Fibroblast of upper back skin (primary cell): ENCODE measurements at places on chromosomes 12 and 14.

- no peak for DNase-seq
Measured at GRCh38 chr12:86950043-86950442, 693.9 kb upstream of the MGAT4C start.

DNA sequence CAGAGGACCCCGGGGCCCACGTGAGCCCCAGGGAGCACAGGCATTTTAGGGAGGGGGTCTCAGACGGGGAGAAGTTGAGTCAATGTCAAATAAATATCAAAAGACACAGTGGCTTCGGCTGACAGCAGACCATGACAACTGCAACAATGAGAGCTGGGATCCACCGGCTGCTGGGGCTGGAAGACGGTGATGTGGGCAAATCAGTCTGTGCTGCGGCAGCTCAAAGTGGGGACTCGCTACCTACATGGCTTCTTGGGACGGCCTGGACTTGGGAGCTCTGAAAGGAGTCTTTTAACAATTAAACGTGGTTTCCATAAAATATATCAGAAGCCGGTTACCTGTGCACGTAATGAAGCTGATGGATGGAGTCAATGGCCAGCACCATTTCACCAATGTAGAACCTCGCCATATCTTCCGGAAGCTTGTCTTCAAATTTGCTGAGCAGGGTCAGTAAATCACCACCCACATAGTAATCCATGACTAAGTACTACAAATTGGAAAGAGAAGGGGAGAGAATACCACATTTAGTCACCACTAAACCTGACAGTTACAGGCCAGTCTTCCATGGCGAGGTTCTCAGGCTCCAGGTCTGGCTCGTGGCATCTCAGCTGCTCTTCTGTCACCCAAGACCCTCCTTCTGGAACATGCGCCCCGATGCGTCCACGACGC is 58.0 kb downstream of the CDC42BPB start:
- DNase-seq, result no peak

DNA sequence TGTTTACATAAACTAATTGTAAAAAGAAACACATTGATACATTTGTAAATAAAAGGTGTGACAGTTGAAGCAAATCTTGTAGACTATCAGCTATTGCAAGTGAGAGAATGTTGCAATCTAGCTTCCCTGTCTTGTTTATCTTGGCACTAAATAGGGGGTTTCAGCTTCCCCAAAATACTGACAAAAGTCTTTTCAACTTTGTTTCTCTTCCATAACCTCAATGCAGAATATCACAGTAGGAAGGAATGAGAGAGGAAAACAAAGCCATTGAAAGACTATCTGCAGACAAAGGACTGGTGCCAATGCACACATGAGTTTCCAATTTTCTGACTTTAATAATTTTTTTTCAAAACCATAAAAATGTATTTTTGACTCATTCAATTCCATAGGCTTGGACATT is 886.2 kb upstream of the MGAT4C start:
- DNase-seq, result peak; percentile 83

DNA sequence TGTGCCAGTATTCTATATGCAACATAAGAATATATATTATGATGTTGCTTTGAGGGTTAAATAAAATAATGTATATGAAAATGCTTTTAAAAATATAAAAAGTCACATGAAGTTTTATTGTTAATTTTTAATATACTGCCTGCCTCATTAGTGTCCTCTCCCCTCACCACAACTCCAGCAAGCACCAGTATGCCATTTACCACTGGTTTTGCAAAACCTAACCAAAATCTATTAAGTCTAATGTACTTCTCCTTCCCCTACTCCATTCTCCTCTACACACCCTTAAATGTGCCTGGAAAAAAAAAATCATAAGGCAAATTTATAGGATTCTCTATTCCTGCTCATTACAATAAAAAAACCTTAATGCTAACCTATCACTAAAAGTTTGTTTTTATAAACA is 24.0 kb upstream of the GNG2 start:
- DNase-seq, result no peak

DNA sequence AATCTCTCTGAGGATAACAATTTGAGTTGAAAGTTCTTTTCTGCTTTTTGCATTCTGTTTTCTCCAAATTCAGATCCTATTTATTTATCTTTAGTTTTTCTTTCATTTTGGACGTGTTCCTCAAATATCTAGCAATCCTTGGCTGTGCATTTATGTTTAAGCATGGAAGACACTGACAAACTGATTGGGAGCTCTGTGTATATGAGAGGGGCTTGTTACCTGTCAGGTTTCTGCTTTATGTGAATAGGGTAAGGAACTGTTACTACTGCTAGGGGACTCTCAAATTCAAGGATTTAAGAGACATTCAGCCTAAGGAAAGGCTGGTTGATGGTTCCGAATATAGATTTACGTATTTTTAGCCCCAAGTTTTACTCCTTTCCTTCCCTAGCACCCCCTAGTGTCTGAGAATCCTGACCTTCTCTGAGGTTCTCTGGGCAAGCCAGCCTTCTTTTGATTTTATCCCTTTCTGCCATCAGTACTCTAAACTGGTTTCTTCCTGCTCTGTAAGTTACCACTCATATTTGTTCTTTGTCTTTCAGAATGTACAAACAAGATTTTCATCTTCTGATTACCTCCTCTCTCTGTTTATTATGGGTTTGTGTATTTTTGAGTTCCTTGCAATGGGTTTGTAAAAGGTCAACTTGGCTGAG is 30.5 kb downstream of the YLPM1 start:
- DNase-seq, result no peak

DNA sequence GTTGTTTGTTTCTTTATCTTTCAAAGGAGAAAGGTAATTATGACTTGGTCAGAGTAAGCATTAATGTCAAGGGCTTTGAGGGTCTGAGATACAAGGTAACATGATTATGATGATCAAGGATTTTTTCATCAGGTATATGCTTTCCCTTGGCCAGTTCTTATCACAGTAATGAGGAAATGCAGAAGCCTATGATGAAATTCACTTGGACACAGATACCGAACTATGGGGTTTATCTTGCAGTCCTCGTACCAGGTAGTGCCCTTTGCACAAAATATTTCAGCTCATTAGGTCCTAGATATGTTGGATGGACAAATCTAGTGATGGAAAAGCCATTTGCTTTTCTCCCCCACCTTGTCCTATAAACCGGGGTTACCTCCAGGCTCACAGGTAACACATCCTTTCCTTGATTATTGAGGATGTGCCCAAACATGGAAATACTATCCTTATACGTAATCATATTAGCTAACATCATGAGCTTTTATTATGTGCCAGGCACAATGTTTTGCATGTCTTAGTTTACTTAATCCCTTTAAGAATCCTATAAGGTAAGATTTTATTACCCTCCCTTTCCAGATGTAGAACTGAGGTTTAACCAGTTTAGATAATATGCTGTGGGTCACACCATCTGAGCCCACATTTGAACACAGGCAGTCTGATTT is 7.0 kb upstream of the RASSF3 start:
- DNase-seq, result no peak

DNA sequence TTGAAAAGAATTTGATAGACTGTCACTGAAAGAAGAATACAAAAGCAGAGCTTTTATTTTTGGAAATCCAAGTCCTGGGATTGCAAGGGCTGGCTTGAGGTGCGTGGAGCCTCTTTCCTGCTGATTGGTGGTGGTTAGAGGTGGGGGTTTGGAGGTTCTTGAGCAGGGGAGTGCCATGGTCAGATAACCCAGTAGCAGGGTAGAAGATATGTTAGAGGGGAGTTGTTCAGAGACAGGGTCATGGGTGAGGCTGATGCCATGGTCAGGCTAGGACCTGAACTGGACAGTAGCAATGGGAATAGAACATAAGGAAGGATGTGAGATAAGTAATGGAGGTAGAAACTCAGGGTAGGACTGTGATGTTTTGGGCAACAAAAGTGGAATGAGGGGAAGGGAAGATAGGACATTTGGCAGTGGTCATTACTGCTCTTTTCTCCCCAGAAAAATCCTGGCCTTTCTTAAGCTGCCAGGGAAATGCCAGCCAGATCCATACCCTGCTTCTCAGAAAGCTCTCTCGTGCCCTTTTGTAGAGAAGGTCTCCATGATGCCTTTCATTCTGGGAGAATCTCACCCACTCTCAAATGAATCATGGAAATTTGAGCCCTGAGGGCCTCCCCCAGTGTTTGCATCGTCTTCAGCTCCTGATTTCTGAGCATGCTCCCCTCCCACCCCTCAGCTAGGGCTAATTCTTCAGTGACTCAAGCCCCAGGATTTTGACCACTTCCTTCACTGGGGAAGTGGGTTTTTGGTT is 9.5 kb downstream of the EMP1 start:
- peak; percentile 99 for DNase-seq

DNA sequence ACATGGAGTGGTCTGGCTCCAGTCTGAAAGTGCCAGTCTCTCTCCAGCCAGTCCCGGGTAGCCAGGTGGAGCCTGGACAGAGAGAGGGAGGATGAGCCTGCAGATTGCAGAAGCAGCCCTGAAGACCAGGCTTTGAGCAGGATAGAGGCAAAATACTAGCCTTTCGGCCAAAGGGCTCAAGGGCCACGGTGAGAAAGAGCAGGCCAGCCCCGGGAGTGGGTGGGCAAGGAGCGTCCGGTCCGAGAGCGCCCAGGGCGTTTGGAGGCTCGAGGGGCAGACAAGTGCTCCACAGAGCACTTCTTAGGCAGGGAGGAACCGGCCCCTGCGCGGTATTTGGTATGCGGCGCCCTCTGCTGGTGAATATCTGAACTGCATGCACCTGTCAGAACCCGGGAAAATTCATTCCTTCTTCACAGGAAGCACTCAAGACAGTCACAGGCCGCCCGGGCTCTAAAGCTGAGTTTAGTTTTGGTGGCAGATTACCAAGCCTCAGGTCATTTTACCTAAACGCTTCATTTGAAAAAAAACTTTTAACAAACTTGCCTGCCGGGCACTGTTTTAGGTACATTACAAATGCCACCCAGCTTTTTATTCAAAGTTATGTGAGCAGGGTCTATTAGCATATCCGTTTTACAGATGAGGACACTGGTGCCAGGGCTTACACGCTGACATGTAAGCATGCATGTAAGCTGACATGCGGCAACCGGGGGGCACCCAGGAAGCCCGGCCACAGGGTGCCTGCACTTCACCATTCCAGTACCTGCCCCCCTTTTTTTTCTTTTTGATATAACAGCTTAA is 21.0 kb upstream of the PSMC1 start:
- DNase-seq, result peak; percentile 28

DNA sequence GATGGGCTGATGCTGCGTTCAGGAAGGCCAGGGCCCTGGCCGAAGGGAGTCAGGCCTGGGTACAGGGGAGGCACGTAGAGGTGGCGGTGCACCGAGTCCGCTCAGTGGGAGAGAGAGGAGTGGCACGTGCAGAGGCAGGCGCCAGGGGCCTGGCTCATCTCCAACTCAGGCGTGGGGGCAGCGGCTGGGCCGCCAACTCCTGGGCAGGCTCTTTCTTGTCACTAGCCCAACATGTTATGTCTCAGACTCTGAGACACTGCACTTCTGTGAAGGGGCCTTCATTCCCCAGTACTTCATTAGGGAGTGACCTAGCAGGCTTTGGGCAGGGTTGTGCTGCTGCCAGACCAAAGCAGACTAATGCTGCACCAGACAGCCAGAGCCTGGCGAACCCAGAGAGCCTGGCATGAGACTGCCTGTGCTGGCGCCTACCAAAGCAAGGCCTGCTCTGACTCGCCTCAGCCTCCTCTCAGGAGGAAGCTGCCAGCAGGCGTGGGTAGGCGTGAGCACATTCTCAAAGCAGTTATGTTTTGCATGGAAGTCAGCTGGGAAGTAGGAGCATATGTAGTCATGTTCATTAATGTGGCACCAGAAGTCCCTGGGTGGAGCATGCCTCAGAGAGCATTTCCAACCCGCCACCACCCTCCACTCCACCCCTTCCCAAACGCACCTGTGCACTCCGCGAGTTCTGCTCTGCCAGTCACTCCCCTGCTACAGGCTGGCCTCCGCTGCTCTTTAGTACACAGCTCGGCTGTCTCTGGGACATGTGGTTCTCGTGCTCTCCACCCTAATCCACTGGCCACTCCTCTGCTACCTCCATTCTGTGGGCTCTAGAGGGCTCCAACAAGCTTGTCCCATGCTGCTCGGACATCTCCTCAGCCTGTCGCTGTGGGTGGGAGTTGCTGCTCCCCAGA is 9.7 kb downstream of the CKB start:
- DNase-seq, result no peak

DNA sequence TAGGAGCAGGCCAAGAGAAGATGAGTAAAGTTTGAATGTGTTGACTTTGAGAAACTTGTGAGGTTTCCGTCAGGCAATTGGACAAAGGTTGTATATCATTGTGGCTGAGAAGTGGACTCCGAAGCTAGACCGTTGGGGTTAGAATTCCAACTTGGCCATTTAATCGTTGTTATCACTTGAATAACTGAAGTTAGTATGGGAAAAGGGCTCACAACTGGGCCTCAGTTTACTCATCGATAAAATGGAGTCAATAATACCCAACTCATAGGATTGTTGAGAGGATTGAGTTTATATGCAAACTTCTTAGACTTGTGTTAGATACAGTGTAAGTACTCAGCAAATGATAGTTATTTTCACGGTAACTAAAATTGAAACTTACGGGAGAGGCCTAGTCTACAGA is 846 bp downstream of the SLIRP start:
- DNase-seq, result no peak

- peak; percentile 14 for DNase-seq
Measured at GRCh38 chr12:88393017-88393767, 187.1 kb downstream of the KITLG start.

DNA sequence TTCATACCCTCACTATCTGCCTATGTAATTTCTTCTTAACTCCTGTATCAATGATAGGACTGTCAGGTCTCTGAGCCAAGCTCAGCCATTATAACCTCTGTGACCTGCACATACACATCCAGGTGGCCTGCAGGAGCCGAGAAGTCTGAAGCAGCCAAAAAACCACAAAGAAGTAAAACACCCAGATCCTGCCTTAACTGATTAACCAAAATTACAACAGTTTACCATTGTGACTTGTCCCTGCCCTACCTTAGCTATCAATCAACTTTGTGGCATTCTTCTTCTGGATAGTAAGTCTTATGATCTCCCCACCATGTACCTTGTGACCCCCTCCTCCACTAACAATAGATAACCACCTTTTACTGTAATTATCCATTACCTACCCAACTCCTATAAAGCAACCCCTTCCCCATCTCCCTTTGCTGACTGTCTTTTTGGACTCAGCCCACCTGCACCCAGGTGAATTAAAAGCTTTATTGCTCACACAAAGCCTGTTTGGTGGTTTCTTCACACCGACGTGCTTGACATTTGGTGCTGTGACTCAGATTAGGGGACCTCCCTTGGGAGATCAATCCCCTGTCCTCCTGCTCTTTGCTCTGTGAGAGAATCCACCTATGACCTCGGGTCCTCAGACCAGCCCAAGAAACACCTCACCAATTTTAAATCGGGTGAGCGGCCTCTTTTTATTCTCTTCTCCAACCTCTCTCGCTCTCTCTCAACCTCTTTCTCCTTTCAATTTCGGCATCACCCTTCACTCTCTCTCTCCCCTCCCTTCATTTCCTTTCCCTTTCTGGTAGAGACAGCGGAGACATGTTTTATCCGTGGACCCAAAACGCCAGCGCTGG is 11.5 kb upstream of the LGMN start:
- DNase-seq, result no peak
